ENCODE measurements at places on chromosomes 12 and 14.

GRCh38 chr12:89311703-89312293, 40.5 kb downstream of the DUSP6 start:
- DNase-seq, result no peak

DNA sequence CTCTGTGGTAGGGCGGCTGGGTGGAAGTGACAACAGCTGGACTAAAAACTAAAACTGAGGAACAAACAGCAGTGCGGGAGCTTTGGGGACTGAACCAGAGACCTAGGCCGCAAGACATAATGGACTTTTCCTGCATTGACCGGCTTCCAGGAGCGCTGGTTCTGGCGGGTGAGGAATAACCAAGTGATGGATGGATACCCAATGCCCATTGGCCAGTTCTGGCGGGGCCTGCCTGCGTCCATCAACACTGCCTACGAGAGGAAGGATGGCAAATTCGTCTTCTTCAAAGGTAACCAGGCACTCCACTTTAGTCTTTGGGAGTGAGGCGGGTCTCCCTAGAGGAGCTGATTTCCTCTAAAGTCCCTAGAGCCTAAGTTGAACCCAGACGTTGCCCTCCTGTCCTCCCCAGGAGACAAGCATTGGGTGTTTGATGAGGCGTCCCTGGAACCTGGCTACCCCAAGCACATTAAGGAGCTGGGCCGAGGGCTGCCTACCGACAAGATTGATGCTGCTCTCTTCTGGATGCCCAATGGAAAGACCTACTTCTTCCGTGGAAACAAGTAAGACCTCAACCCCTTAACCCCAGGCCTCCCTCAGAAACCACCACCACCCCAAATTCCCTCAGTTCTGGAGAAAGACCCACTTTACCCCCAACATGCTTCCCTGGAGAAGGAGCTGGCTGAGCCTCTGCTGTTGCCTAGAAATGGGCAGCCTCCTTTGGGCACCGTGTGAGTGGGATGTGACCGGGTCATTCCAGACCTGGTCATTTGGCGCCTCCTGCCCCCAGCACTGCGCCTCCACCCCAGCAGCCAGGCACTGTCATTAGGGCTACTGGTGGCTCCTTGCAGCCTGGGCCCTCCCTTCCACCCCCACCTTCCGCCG, 8.1 kb downstream of the MMP14 start:
- no peak for DNase-seq

- no peak for DNase-seq
These were observed 289.1 kb upstream of the RTL1 start for GRCh38 chr14:101192661-101193000.

GRCh38 chr14:94536836-94537235, 24.4 kb upstream of the SERPINA4 start:
- no peak for DNase-seq

DNA sequence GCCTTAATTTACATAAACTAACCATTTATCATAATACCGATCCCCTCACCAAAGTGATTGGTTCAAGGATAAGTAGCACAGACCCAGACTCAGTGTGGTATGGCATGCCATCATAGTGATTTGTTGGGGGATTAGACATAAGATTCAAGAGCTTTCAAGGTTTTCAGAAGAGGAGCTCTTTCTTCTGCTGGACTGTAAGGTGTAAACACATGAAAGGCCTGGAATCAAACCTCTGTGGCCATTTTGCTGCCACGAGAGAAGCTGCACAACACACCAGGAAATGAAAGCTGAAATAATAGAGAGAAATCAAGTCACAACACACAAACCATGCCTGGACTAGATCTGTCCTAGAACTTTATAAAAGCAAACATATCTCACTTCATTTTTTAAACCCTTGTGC, 30.8 kb downstream of the BTG1 start:
- DNase-seq, result no peak

DNA sequence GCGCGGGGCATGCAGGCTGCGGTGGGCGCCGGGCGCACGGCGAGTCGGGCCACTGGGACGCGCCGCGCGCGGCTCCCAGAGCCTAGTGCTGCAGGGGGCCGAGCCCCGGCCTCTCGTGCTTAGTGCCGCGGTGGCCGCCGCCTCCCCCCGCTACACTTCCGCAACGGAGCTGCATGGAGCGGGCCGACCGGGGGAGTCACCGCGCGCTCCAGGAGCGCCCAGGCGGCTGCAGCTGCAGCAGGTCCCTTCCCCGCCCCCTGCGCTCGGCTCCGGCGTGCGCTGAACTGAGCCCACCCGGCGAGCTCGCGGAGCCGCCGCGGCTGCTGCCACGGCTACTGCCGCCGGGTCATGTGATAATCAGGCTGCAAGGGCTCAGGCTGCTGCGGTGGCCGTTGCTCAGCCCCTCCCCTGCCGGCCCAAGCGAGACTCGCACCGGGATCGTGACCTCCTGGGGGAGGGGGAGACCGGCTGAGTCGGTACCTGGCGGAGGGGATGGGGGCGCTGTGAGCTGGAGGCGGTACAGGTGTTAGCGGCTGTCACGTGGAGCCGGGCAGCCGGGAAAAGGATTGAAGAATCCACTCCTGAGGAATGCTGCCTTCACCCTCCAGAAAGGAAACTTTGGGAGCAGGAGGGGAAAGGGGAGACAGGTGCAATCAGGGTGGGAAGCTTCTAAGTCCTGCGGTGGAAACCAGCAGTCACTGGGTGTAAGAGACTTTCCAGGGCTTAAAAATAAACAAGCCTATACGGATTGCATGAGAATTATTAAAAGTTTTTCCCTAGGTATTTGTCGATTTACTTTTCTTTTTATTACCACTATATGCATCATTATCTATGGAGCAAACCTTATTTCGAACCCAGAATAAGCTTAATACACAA, at the start of gene PPM1H:
Gene PPM1H (minus strand): TSS at position 352 of the 876 bp plus-strand sequence. CDS start 414 bp downstream, outside the sequence.
- peak; percentile 81 for DNase-seq

DNA sequence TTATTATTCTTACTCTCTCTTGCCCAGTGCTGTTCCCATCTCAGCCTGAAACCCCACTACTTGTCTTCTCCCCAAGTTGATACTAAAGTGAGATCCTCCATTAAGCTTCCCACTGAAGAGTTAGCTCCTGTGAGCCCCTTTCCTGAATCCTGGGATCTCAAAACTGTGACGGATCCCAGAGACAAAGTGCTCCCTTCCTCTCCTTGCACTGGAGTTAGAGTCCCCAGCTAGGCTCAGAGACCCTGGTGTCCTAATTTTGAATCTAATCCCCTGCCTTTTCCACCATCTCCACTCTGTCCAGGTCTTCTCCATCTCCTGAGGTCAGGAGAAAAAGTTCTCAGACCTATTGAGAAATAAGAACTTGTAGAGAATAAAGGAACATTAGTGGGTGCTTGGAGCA, 17.6 kb upstream of the TBX3 start:
- no peak for DNase-seq

DNA sequence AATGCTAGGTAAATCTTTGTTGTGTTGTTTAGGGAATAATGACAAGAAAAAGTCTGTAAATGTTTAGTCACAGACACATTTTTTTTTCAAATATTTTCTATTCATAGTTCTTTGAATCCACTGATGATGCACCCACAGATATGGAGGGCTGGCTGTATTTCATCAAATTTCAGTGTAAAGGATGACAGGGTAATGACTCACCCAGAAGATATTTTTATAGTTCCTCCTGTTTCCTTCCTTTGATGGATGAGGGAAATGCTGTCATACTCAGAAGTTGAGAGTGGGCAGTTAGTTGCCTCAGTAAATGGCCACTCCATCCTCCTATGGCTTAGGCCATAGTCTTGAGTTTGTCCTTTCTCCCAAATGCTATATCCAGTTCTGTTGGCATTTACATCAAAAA, 76.9 kb upstream of the REP15 start:
- peak; percentile 85 for DNase-seq

GRCh38 chr12:26520109-26520508, 312.9 kb downstream of the ITPR2 start:
- no peak for DNase-seq

- DNase-seq, result no peak
These were observed 379.8 kb downstream of the VRK1 start for GRCh38 chr14:97177016-97177415.

DNA sequence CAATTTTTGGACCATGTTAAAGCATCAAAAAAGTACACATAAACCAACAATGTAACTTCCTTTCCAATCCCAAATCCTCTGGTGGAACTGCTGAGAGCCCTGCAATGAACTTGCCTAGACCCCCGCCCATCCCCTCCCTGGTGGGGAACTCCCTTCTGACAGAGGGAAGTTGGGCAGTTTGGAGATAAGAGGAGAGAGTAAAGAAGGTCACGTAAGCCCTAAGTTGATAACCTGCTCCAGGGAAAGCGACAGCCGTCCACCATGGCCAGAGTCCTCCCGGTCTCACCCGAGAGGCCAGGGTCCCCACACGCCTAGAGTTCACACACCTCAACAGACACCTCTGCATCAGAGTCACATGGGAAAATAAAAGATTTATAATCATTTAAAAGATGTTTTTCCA, 138.7 kb downstream of the EGLN3 start:
- DNase-seq, result no peak

- DNase-seq, result no peak
These were observed 19.0 kb downstream of the PRPF40B start for GRCh38 chr12:49642370-49642802.

DNA sequence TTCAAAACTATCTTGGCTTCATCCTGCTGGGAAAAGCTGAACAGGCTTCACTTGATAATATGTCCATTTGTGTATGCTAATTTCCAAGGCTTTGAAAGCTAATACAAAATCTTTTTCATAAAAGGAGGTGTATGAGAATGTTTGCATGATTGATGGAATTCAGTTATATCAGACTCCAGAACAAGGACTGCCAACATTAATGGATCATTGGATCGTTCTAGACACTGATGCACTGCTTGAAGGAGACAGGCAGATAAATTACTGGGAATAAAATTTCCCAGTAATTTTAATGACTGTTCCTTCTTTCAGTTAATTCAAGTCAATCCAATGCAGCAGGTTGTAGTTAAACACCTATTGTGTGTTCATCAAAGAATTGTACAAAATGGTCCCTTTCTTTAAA, 466 bp downstream of the GPRC5D start:
- no peak for DNase-seq

DNA sequence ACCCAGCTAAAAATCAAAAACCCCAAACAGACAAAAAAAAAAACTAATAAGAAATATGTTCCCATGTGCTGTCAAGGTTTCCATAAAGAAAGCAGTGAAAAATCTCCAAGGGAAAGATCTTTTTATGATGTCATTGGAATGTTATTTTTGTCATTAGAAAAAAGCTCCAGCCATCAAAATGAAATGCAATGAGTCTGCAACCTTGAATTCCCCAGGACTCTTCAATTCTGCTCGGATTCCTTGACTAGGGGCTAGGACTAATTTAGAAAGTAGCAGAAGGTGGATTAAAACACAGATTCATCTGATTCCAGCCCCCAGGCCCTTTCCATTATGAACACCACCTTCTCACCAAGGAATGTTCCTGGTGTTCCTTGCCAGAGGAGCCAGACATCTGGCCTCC, 6.0 kb upstream of the PCNX1 start:
- DNase-seq, result peak; percentile 29

DNA sequence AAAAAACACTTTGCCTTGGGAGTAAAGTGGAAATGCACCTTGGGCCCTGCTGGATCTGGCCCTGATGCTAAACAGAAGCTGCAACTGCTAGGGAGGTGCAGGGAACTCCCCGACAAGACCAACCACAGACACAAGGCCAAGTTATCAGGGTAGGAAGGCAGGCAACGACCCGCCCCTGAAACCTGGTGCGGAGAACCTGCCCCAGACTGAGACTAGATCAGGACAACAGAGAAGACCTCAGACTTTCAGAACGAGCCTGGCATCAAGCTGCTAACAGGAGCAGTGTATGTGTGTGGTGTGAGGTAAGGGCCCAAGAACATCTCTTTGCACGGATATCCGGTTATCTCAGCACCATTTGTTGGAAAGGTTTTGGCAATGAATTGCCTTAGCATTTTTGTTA, 233.7 kb upstream of the RTL1 start:
- DNase-seq, result no peak

- no peak for DNase-seq
These were observed 103.1 kb upstream of the MDM1 start for GRCh38 chr12:68435299-68435637.

GRCh38 chr14:61932974-61933373, 170.8 kb downstream of the SNAPC1 start:
- DNase-seq, result no peak

- DNase-seq, result peak; percentile 90
These were observed 135.1 kb downstream of the TMEM30B start for GRCh38 chr14:61145903-61146481.

DNA sequence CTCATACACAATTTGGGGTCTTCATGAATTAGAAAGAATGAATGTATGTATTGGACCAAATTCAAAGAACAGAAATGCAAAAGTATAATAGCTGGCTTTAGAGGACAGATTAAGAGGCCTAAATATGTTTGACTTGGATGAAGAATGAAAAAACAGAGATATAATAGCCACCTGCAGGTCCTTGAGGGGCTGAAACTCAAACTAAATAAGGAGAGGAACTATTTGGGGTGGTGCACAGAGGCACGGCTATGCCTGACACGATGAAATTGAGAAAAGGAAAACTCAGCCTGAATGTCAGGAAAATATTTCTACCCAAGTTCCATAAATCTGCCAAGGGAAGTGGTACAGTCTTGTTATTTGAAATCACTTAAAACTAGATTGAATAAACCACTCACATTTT, 222.9 kb upstream of the DDHD1 start:
- no peak for DNase-seq

DNA sequence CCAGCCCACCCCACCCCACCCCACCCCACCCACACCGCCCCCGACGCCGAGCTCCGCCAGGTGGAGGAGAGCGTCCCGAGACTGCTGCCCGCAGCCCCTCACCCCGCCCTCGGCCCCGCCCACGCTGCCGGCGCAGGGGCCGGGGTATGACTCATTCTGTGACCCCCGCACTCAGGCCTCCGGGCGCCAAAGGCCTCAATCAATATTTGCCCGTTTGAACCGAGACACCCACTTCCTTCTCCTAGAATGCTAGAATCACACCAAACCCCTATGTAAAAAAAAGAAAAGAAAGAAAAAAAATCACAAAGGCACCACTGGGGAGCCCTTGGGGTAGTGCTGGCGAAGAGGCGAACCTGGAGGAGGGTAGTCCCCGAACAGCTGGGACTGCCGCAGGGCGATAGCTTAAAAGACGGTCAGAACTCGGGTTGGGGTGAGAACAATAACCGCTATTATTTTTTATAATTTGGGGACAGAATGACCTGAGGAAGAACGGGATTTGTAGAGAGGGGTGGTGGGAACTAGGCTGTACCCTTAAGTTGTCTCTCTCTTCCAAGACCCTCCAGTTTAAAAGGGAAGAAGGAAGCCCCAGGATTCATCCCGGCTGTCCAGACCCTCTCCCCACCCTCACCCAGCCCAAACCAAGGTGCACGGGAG, 894 bp downstream of the KRT8 start:
- DNase-seq, result no peak

GRCh38 chr12:41452838-41453407, 264.8 kb downstream of the PDZRN4 start:
- DNase-seq, result no peak
